ENCODE measurements at places on chromosomes 6 and 20.
A peak's percentile ranks its signal among the peaks of the same experiment; 100 is the strongest.

- no peak for DNase-seq
These were observed 86.3 kb downstream of the SOD2 start for GRCh38 chr6:159606786-159607185.

DNA sequence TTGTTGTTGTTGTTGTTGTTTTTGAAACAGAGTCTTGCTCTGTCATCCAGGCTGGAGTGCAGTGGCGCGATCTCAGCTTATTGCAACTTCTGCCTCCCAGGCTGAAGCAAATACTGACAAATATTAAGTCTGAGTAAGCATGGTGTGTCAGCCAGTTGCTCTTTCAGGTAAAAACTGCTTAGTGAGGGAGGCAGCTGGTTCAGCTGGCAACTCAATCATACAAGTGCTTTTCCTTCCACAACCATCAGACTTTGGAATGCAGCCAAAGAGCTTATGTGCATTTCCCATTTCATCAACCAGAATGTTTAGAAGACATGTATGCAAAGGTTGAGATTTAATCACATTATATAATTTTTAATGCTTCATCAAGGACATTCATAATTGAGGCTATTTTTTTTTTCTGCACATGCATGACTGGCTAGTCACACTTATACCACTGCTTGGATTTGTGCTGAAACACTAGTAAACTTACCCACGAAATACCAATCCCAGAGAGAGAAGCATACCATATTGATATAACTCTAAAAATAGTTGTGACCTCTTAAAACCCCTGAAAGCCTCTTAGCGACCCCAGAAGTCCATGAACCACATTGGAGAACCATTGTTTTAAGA lies 56.0 kb downstream of the CLIC5 start:
- no peak for DNase-seq

GRCh38 chr6:72371473-72371872 lies 250.4 kb upstream of the KCNQ5 start:
- DNase-seq = no peak

GRCh38 chr6:79646006-79646405 lies 14.9 kb downstream of the SH3BGRL2 start:
- DNase-seq = no peak

DNA sequence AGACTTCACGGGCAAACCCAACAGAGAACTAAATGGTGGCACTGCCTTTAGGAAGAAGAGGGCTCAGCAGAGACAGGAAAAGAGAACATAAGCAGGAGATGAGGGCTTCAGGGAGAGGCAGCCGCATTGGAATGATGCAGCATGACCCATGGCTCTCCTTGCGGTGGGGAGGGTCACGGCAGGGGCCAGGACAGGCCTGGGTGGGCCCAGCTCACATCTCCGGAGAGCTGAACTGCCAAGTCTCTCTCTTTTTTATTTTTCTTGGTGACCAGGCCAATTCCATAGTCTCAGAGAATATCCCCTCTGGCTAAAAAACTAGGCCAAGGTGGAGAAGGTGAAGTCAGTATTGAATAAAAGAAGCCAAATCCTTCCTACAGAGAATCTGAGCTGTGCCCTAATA lies 77.5 kb upstream of the TRAF3IP2 start:
- DNase-seq = no peak

- DNase-seq = peak; percentile 42
These were observed 7.4 kb downstream of the SLC52A3 start for GRCh38 chr20:760751-761417.

- no peak for DNase-seq
These were observed 639 bp upstream of the CD24 start for GRCh38 chr6:106974999-106975737.

- no peak for DNase-seq
These were observed 471.8 kb downstream of the COL12A1 start for GRCh38 chr6:74733830-74734620.

GRCh38 chr20:44445742-44446710 lies 29.6 kb upstream of the TTPAL start:
- DNase-seq = no peak

DNA sequence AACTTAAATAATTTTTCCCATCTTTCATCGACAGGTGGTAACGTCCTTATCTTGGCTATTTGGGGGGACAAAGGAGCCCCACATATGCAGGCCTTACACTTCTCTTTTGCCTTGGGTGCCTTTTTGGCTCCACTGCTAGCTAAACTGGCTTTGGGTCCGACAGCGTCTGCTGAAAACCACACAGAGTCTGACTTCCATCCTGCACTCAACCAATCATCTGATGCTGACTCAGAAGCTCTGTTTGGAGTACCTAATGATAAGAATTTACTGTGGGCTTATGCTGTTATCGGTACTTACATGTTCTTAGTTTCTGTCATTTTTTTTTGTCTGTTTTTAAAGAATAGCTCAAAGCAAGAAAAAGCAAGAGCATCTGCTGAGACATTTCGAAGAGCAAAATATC lies 178.5 kb downstream of the SLC16A10 start:
- no peak for DNase-seq

DNA sequence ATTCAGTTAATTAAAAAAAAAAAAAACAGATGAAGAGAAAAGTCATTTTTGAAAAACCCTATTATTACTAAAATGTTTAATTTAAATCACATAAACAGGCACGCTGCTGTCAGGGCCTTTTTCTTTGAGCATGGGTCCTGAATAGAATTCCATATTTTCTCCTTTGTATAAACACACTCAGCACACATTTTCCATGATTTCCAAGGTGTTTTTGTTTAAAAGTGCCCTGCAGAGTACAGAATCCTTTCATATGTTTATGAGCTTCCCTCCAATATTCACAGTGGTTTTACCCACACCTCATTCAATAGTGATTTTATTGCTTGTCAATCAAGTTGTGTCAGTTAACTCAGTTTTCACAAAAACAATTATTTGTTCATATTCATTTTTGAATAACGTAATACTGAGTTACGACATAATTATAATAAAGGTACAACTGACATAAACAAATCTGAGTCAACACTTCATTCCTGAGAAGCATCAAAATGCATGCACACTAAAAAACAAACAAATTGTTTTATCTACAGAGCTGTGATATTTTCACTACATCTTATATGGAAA lies 15.2 kb downstream of the SLC35B3 start:
- DNase-seq = no peak

DNA sequence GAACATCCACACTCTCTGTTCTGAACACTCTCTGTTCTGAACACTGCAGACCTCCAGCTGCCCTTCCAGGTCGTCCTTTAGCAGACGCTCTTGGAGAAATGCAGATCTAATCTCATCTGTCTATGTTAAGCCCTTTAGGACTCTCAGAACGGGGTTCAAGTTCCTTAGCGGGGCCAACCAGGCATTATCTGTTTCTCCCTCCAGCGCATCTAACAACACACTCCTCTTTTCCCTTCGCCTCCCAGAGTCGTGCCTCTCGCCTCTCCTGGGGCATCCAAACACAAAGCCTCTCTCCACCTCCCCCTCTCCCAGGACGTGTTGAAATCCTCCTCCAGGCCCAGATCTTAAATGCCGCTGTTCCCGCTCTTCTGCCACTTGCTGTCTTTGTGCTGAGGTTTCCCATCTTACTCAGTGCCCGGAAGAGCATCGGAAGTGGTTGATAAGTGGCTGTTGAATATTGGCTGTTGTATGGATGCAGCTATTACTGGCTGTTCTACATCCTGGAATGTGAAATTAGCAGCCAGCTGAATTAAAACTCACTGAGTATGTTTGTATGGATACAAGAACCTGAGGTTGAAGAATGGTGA lies 108.4 kb upstream of the GGTLC1 start:
- DNase-seq = no peak

- no peak for DNase-seq
These were observed 81.6 kb upstream of the PMEPA1 start for GRCh38 chr20:57791178-57791962.

DNA sequence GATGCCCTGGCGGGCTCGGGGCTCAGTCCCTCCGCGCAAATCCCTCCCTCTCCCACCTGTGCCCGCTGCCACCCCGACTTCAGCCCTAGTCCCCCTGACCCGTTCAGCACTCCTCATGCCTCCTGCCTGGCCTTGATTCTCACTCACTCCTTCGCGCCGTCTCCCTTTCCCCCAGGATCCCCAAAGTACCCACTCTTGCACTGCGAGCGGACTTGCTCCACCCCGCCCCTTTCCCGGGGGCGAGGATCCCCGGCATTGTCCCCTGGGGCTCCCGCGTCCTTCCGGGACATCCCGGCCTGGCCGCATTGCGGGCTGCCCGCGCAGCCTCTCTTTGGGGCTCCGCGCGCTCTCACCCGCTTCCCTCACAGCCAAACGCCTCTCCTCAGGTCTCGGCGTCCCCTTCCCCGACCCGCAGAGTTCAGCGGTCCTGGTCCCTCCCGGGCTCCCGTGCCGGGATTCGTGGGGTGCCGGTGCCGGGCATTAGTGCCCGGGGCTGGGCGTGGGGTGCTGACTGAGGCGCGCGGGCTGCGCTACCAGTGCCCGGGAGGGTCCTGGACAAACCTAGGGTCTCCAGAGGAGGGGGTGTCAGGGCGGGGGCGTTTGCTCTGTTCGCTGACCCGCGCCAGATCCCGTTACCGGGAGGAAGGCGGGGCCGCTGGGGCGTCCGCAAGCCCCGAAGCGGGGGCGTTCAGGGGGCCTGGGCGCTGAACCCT lies 45.5 kb upstream of the SUPT3H start:
- peak; percentile 24 for DNase-seq

- DNase-seq = no peak
These were observed 104.0 kb downstream of the TENT5A start for GRCh38 chr6:81648502-81648901.

DNA sequence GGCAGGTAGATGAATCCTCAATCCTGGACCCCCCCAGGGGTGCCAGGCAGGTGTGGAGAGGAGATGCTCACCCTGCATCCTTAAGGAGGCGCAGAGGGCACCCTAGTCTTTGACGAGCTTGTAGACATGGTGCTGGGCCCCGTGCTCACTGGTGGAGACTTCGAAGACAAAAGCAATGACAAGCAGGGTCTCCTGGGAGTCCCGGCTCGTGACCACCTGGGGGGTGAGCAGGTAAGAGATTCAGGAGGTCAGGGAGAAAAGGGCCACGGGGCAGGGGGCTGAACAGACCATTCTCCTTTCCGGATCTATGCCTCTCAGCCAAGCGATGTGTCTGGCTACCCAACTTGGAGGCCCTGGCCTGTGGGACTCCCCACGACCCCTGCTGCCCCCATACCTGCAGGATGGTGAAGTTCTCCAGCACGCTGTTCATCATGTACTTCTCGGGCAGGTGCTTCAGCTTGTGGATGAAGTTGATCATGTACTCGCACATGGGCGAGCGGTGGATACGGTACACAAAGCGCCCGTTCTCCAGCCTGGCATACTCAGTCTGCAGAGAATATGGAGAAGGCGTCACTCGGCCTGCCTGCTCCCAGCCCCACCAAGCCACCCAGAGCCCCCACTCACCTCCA lies 6.9 kb downstream of the RPL10A start:
- DNase-seq = no peak

- DNase-seq = peak; percentile 35
These were observed 98.6 kb upstream of the MRPS10 start for GRCh38 chr6:42315991-42316970.

DNA sequence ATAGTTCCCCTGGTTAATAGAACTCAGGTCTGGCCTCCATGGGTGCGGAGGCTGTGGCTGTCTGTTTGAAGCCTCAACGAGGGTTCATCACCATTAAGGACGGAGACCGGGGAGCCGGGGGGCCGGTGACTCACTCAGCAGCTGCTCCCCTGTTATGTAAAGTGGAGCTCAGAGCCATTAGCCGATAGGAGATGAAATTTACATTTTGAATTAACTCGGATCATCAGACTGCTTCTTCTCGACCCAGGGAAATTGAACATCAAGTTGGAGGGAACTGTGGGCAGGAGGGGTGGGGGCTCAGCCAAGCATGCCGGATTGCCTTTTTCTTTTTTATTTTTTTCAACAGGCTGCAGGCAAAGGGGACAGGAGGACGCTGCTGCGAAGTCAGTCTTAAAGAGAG lies 12.3 kb downstream of the PCK1 start:
- DNase-seq = no peak

DNA sequence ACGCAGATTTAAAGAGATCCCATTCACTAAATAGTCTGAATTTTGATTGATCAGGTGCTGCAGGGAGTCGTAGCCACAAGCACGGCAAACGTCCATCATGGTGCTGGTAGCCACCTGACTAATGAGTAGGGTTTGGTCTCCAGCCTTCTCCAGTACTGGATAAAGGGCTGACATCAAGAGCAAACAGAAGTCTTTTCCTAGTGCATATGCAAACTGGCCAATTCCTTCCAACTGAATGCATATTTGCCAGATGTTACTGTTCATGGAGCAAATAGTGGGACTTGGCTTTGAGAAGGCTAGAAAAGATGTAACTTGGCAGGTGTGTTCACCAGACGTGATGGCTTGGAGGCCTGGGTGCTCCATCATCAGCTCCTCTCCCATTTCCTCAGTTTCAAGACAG lies 21.6 kb downstream of the TTI1 start:
- no peak for DNase-seq

DNA sequence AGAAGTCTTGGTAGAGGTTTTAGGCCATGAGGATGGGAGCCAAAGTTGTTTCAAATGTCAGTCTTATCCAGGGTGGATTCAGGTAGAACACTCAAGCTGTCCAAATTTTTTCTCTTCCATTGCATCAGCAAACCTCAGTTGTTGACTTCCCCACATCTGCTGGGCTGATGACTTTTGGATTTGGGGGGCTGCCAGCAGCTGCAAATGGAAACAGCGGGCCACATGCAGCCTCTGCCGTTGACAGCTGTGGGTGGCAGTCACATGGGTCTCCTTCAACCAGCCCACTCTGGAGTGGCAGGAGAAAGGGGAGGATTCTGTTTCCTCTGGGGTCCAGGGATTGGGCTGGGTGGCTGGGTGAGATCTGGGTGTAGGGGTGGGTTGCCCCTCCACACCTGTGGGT lies 5.8 kb upstream of the MLN start:
- DNase-seq = no peak

DNA sequence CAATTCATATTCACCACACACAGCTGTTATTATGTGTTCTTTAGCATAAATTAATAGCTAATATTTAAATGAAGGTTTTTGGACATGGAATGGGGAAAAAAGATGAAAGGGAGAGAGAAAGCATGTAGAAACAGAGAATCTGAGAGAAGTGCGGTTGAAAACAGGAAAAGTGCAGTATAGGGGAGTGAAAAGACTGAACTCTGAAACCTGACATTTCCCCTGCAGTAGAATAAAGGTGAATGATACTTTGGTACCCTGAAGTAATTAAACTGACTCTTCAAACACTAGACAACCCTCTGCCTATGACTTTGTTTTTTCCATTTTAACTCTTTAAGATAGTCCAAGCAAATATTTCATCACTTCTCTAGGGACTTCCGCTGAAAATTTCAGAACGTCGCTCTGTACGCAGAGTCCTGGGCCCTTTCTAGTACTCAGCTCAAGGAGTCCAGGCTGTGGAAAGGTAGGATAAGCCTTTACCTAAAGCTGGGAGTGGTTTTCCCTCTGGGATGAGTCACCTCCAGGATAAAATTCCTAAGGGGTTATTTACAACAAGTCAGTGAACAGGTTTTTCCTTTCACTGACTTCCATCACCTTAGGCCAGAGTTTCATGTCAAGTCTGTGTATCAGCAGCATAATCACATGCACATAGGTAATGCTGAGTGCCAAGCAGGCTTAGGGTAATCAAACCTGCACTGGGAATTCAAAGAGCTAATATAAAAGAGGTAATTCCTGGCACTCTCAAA lies 614.5 kb downstream of the PKHD1 start:
- DNase-seq = no peak

All from stimulated activated CD4-positive, alpha-beta T cell treated with anti-CD3 and anti-CD28 coated beads, Interleukin-1b, Interleukin-23, amount 100 ng/mL, for 48 hours (primary cell).